Fibroblast of lung (primary cell): ENCODE measurements at places on chromosomes 7 and 10. TPM values are rescaled to one million over a fixed set of nuclear protein-coding genes. Genes with fewer than 3 reads are reported as not detected.

DNA sequence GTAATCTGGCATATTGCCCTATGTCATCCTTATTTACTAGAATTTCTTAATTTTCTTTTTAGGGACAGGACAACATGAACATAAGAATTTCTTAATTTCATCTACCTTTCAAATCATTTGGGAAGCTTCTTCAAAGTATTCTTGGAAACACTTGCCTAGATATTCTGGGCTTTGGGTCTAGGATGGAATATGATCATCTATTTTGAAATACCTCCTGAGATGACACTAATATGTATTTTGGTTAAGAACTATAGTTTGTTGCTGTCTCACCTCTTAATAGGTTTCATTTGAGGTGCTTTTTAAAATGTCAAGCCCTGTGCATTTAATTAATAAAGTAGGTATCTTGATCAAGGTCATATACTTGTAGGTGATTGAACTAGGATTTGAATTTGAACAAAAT lies 49.1 kb downstream of the SEPTIN7 start:
- H3K27me3 ChIP-seq: no peaks in the 10 kb centered on the region
- DNase-seq: no peak
- H3K4me3 ChIP-seq: no peak overlapping the region
- no peaks in the 10 kb centered on the region for H3K4me1 ChIP-seq

PON3 gene
- under 0.01 TPM in 2 replicates for total RNA-seq

SNX10 gene
- under 0.01 and 0.26 TPM in 2 replicates for total RNA-seq

DNA sequence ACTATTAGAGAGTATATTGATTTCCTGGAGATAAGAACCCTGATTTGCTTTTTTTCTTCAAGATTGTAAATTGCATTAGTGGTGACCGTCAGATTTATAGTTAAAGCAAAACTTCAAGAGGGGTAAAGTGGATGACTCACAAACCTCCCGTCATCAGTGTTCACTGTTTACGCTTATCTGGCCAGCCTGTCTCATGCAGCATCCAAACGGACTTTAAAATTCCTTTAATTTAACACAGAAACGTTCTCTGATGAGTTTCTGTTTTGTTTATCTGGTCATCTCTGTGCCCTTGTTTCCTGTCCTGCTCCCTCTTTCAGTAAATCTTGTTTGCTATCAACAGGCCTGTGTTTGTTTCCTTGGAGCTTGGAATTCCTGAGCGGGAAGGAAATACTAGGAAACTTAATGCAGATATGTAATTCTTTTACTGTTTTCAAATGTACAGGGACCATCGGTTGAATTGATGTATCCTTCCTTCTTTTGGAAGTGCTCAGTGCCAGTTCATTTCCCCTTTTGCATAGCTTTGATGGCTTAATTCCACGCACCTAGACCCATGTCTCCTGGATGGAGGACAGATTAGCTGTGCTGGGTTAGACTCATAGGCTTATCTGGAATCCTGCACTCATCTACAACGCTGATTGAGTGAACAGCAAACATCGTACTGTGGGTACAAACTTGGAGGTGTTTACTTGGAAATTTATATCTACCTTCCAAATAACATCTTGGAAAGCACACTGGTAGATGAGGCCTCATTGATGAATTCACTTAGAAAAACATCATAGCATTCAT lies 21.3 kb downstream of the PTPRE start:
- no peak overlapping the region for H3K4me3 ChIP-seq
- H3K27me3 ChIP-seq: no peaks in the 10 kb centered on the region
- H3K27ac ChIP-seq: no peak overlapping the region
- no peaks in the 10 kb centered on the region for H3K36me3 ChIP-seq
- H3K4me1 ChIP-seq: no peaks in the 10 kb centered on the region
- DNase-seq: peak; percentile 72

GRCh38 chr10:17766731-17767130 lies 14.7 kb downstream of the TMEM236 start:
- H3K36me3 ChIP-seq: no peaks in the 10 kb centered on the region
- no peak overlapping the region for H3K27ac ChIP-seq
- H3K27me3 ChIP-seq: no peaks in the 10 kb centered on the region
- no peak overlapping the region for H3K4me3 ChIP-seq

FZD1 gene
- 10.8 and 12.6 TPM in 2 replicates for total RNA-seq

PTF1A gene
- not detected in 2 replicates for total RNA-seq

CFAP43 gene
- under 0.01 and 0.26 TPM in 2 replicates for total RNA-seq

DNA sequence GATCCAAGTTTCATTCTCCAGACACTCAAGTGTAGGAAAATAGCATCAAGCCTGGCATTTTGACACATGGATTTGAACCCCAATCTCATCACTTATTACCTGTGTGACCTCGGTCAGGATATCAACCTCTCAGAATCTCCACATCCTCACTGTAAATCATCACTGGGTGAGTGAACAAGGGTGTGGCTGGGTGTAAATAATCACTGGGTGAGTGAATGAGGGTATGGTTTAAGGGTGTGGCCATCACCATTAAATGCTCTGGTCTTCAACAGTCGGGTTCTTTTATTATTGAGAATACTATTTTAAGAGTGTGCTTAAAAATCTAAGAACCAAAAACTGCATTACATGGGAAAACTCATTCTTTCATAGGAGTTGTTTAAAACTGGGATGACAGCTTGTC lies 200.1 kb downstream of the DOCK4 start:
- H3K4me1 ChIP-seq: no peaks in the 10 kb centered on the region
- H3K27me3 ChIP-seq: no peaks in the 10 kb centered on the region
- DNase-seq: no peak

DNA sequence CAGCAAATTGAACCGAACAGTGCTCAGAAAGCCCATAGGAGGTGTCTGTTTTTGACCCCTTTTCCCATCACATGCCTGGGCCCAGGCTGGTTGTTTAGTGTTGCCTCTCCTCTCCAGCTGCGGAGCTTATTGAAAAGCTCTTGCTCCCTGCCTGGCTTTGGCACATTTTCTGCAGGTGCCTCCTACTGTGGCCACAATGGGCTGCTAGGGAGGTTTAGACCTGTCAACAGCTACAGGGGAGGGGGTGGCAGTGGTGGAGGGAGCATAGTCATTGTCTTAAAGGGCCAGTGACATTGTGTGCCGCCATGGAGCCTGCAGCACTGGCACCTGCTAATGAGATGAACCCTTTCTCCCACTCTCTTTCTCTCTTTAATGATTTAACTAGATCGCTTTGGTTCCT lies 13.2 kb upstream of the ENO4 start:
- no peaks in the 10 kb centered on the region for H3K27me3 ChIP-seq
- no peaks in the 10 kb centered on the region for H3K36me3 ChIP-seq
- no peaks in the 10 kb centered on the region for H3K4me1 ChIP-seq
- H3K4me3 ChIP-seq: no peak overlapping the region

DNA sequence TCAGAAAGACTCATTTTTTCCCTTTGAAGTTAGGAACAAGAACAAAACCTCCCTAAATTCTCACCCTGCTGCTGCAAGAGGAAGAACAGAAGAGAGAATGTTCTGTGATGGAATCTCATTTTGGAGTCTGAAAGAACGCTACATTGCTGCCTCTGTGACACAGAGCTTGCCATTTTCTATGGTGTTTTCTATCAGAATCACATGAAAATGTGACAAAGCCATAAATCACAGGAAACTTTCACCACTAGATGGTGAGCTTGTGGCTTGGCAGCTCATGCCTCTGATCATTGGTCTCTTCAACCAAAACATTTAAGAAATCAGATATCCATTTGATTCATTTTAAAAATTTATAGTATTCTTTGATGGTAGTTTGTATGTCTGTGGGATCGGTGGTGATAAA lies 82.9 kb downstream of the CADPS2 start:
- no peaks in the 10 kb centered on the region for H3K4me1 ChIP-seq
- H3K36me3 ChIP-seq: no peaks in the 10 kb centered on the region
- peak; percentile 31 for DNase-seq
- H3K4me3 ChIP-seq: no peak overlapping the region
- H3K27ac ChIP-seq: no peak overlapping the region

DNA sequence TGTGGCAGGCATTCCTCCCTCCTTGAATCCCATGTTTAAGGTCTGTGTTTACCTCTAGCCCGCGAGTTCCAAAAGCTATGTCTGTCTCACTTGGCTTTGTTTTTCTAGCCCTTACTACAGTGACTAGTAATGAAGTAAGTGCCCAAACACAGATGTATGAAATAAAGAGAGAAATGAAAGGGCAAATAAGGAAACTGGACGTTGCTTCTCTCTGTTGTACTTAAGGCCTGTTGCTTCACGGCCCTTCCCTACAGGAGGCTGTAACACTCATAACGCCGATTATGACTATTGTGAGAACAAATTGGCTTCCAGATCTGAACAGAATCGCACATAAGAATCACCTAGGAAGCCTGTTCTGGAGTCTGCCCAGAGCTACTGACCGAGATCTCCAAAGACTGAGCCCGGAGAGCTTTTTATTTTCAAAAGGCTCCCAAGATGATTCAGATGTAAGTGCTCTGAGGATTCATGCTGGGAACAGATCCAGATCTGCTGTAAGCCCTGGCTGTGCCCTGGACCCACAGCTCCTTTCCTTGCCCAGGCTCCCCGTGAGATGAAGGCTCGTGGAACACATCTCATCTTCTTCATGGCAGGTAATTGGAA lies 432.6 kb downstream of the SDK1 start:
- no peaks in the 10 kb centered on the region for H3K27me3 ChIP-seq
- no peak overlapping the region for H3K27ac ChIP-seq
- no peaks in the 10 kb centered on the region for H3K4me1 ChIP-seq
- DNase-seq: peak; percentile 63
- no peaks in the 10 kb centered on the region for H3K36me3 ChIP-seq

DNA sequence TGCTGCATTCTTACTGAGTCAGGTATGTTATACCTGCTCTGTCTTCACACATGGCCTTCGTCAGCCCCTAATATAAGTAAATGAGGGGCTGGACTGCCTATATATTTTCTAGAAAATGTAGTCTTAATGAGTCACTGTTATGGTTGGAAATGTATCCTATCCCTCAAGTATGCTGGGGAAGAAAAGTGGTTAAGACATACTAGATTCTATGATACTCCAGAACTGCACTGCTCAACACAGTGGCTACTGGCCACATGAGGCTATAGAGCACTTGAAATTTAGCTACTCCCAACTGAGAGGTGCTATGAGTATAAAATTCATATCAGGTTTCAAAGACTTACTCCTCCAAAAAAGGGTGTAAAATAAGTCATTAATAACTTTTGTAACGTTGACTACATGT lies 104.3 kb upstream of the STEAP1B start:
- H3K4me1 ChIP-seq: peaks cover 5% of the 10 kb centered on the region
- DNase-seq: peak; percentile 22
- H3K36me3 ChIP-seq: no peaks in the 10 kb centered on the region
- H3K4me3 ChIP-seq: no peak overlapping the region

- H3K27ac ChIP-seq: no peak overlapping the region
- peak; percentile 65 for DNase-seq
- no peaks in the 10 kb centered on the region for H3K36me3 ChIP-seq
- H3K4me3 ChIP-seq: no peak overlapping the region
Measured at GRCh38 chr10:24439935-24440334, 231.0 kb downstream of the KIAA1217 start.

GRCh38 chr10:63593576-63593975 lies 72.4 kb downstream of the REEP3 start:
- H3K27me3 ChIP-seq: no peaks in the 10 kb centered on the region
- H3K27ac ChIP-seq: no peak overlapping the region
- H3K36me3 ChIP-seq: peaks cover 2% of the 10 kb centered on the region
- no peak overlapping the region for H3K4me3 ChIP-seq
- DNase-seq: peak; percentile 33

TMEM130 gene
- total RNA-seq: 0.26 and 0.66 TPM in 2 replicates

- H3K27ac ChIP-seq: no peak overlapping the region
- H3K4me1 ChIP-seq: peaks cover 2% of the 10 kb centered on the region
- peak overlapping the region; percentile 83 for H3K4me3 ChIP-seq
- H3K27me3 ChIP-seq: no peaks in the 10 kb centered on the region
Measured at GRCh38 chr10:21495002-21495751, 30.3 kb downstream of the SKIDA1 start.

DNA sequence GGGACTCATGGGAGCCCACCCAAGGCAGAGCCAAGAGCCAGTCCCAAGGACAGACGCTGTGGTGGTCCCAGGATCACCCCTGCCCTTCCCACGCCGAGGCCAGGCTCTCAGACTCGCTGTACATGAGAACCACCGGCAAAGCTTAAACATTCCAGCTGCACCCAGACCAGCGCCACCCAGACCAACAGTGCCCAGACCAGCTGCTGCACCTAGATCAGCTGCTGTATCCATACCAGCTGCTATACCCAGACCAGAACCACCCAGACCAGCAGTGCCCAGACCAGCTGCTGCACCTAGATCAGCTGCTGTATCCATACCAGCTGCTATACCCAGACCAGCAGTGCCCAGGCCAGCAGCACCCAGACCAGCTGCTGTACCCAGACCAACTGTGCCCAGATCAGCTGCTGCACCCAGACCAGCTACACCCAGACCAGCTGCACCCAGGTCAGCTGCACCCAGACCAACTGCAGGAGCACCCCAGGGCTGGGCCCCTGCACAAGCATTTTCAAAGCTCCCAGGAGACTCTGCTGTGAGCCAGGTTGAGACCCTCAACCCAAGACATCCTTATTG lies 47.9 kb upstream of the CNPY1 start:
- no peaks in the 10 kb centered on the region for H3K36me3 ChIP-seq
- no peak for DNase-seq
- no peaks in the 10 kb centered on the region for H3K27me3 ChIP-seq
- H3K4me3 ChIP-seq: no peak overlapping the region

CCDC186 gene
- 15.2 and 15.7 TPM in 2 replicates for total RNA-seq

GRCh38 chr7:131819891-131820290 lies 263.5 kb upstream of the PODXL start:
- H3K36me3 ChIP-seq: no peaks in the 10 kb centered on the region
- H3K4me3 ChIP-seq: no peak overlapping the region
- DNase-seq: no peak

- no peak overlapping the region for H3K4me3 ChIP-seq
- no peaks in the 10 kb centered on the region for H3K27me3 ChIP-seq
- peak; percentile 45 for DNase-seq
- H3K36me3 ChIP-seq: no peaks in the 10 kb centered on the region
Measured at GRCh38 chr10:88642963-88643362, 21.3 kb upstream of the LIPF start.
